ENCODE measurements at places on chromosomes 4 and X. TPM values are rescaled to one million over a fixed set of nuclear protein-coding genes. Genes with fewer than 3 reads are reported as not detected.

Gene AWAT1
- not detected for total RNA-seq

Gene GLRB
- total RNA-seq: 1.2 TPM

Gene GPC3
- total RNA-seq: not detected

Gene PDHA2
- not detected for total RNA-seq

Gene PAGE5
- total RNA-seq: not detected

All from A549 treated with ZK216348 at 1 μM for 4 hours (cell line).